Central memory CD8-positive, alpha-beta T cell (primary cell): ENCODE measurements at places on chromosomes 7 and 10.

GRCh38 chr10:80444646-80445319 is 9.3 kb upstream of the TSPAN14 start:
- no peaks in the 10 kb centered on the region for H3K27me3 ChIP-seq
- peaks cover 37% of the 10 kb centered on the region for H3K4me1 ChIP-seq
- H3K36me3 ChIP-seq: peaks cover 12% of the 10 kb centered on the region
- H3K4me3 ChIP-seq: peak overlapping the region; percentile 5
- DNase-seq: peak; percentile 45
- peak overlapping the region; percentile 66 for H3K27ac ChIP-seq

- no peaks in the 10 kb centered on the region for H3K36me3 ChIP-seq
- no peak for DNase-seq
- peaks cover 82% of the 10 kb centered on the region for H3K27me3 ChIP-seq
- H3K4me1 ChIP-seq: no peaks in the 10 kb centered on the region
- no peak overlapping the region for H3K27ac ChIP-seq
- no peak overlapping the region for H3K4me3 ChIP-seq
Observed at GRCh38 chr10:69960606-69960987, 92.0 kb upstream of the MACROH2A2 start.

- peaks cover 17% of the 10 kb centered on the region for H3K27me3 ChIP-seq
- no peaks in the 10 kb centered on the region for H3K36me3 ChIP-seq
- H3K27ac ChIP-seq: no peak overlapping the region
- no peak overlapping the region for H3K4me3 ChIP-seq
- H3K4me1 ChIP-seq: no peaks in the 10 kb centered on the region
Observed at GRCh38 chr10:28883741-28884423, 206.6 kb downstream of the BAMBI start.

- H3K4me3 ChIP-seq: no peak overlapping the region
- H3K27me3 ChIP-seq: no peaks in the 10 kb centered on the region
- no peaks in the 10 kb centered on the region for H3K36me3 ChIP-seq
- DNase-seq: no peak
- no peaks in the 10 kb centered on the region for H3K4me1 ChIP-seq
Observed at GRCh38 chr7:154566877-154567276, 436.0 kb downstream of the PAXIP1 start.

DNA sequence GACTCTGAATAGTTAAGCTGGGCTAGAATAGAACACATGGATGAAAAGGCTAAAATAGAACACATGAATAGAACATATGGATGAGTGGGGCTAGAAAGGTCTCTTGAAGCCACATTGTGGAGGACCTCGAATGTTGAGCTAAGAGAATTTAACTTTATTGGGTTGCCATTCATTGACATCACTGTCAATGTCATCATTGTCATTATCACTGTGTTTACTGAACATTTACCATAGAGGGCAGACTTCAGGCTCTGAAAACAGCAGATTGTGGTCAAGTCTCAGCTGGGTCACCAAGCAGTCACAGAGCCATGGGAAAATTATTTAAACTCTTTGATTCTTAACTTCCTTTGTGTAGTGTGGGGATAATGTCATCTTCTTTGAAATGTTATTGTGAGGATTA is 80.4 kb downstream of the WDFY4 start:
- no peak overlapping the region for H3K27ac ChIP-seq
- H3K36me3 ChIP-seq: no peaks in the 10 kb centered on the region
- no peaks in the 10 kb centered on the region for H3K4me1 ChIP-seq
- no peak for DNase-seq
- H3K27me3 ChIP-seq: peaks cover 22% of the 10 kb centered on the region

- H3K27me3 ChIP-seq: no peaks in the 10 kb centered on the region
- DNase-seq: no peak
- no peak overlapping the region for H3K4me3 ChIP-seq
Observed at GRCh38 chr10:79275431-79275851, 71.8 kb upstream of the PPIF start.

DNA sequence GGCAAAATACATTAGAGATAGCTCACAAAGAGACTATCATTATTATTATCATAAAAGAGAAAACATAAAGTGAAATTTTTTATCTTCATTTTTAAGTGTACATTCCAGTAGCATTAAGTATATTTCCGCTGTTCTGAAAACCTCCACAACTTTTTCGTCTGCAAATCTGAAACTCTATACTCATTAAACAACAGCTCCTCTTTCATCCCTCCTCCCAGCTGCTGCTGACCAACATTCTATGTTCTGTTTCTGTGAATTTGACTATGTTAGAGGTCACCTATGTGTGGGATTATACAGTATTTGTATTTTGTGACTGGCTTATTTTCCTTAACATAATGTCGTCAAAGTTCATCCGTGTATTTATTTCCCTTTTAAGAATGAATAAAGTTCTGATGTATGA is 429.3 kb upstream of the TPK1 start:
- no peaks in the 10 kb centered on the region for H3K4me1 ChIP-seq
- no peaks in the 10 kb centered on the region for H3K27me3 ChIP-seq
- no peak for DNase-seq
- no peak overlapping the region for H3K27ac ChIP-seq
- H3K4me3 ChIP-seq: no peak overlapping the region
- H3K36me3 ChIP-seq: peaks cover 2% of the 10 kb centered on the region

GRCh38 chr7:464454-465401 is 54.9 kb downstream of the PDGFA start:
- peaks cover 1% of the 10 kb centered on the region for H3K36me3 ChIP-seq
- no peaks in the 10 kb centered on the region for H3K4me1 ChIP-seq
- no peaks in the 10 kb centered on the region for H3K27me3 ChIP-seq
- DNase-seq: no peak
- no peak overlapping the region for H3K4me3 ChIP-seq
- H3K27ac ChIP-seq: no peak overlapping the region

GRCh38 chr7:47579458-47579857 is 2.5 kb downstream of the TNS3 start:
- no peak overlapping the region for H3K4me3 ChIP-seq
- peaks cover 2% of the 10 kb centered on the region for H3K36me3 ChIP-seq
- H3K27me3 ChIP-seq: peaks cover 28% of the 10 kb centered on the region
- no peak overlapping the region for H3K27ac ChIP-seq
- no peak for DNase-seq

- H3K27ac ChIP-seq: no peak overlapping the region
- peaks cover 14% of the 10 kb centered on the region for H3K4me1 ChIP-seq
- peaks cover 19% of the 10 kb centered on the region for H3K27me3 ChIP-seq
- H3K4me3 ChIP-seq: no peak overlapping the region
- no peak for DNase-seq
Observed at GRCh38 chr10:96509017-96509641, 4.6 kb downstream of the TLL2 start.

- H3K4me1 ChIP-seq: no peaks in the 10 kb centered on the region
- no peak overlapping the region for H3K4me3 ChIP-seq
- no peaks in the 10 kb centered on the region for H3K27me3 ChIP-seq
- DNase-seq: no peak
Observed at GRCh38 chr7:102866535-102867215, 46.1 kb upstream of the LRRC17 start.

- no peaks in the 10 kb centered on the region for H3K27me3 ChIP-seq
- no peak overlapping the region for H3K27ac ChIP-seq
- no peak for DNase-seq
- no peaks in the 10 kb centered on the region for H3K4me1 ChIP-seq
- H3K36me3 ChIP-seq: no peaks in the 10 kb centered on the region
Observed at GRCh38 chr7:1112625-1113547, 25.0 kb downstream of the GPER1 start.

GRCh38 chr10:88528806-88529570 is 54.1 kb downstream of the RNLS start:
- H3K27ac ChIP-seq: no peak overlapping the region
- no peak for DNase-seq
- H3K27me3 ChIP-seq: no peaks in the 10 kb centered on the region
- H3K4me3 ChIP-seq: no peak overlapping the region
- H3K36me3 ChIP-seq: peaks cover 2% of the 10 kb centered on the region

GRCh38 chr10:86260564-86260963 is 106.0 kb downstream of the GRID1 start:
- no peak overlapping the region for H3K27ac ChIP-seq
- H3K27me3 ChIP-seq: peaks cover 39% of the 10 kb centered on the region
- H3K4me3 ChIP-seq: no peak overlapping the region
- DNase-seq: no peak

GRCh38 chr7:104045183-104045582 is 55.7 kb upstream of the RELN start:
- DNase-seq: no peak
- H3K4me1 ChIP-seq: no peaks in the 10 kb centered on the region
- H3K4me3 ChIP-seq: no peak overlapping the region
- H3K36me3 ChIP-seq: no peaks in the 10 kb centered on the region
- no peak overlapping the region for H3K27ac ChIP-seq

DNA sequence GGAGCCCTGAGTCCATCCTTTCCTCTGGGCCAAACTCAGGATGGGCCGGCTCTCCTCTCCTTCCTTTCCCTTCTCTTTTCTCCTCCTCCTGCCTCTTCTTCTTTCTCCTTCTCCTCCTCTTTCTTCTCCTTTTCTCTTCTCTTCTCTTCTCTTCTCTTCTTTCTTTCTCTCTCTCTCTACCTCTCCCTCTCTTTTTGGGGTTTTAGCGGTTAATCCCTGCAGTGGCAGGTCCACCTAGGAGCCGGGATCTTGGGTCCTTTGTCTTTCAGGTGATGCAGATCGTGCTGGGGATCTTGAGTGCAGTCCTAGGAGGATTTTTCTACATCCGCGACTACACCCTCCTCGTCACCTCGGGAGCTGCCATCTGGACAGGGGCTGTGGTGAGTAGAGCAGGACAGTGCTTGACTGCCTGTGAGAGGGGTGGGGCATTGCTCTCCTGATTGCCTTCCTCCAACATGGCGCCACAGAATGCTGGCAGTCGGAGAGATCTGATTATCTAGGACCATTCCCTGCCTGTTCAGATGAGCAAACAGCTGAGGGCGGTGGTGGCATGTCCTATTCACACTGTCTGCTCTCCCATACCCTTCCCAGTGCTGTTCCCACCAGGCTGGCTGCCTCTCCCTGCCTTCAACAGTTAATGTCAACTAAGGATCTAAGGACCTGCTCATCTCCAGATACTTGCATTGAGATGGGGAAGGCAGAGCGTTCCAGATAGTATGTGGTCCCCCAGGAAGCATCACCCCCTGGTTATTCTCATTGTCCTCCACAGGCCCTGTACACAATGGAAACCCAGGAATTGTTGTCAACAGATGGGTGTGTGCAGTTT is 1.6 kb downstream of the TMEM176A start:
- H3K27me3 ChIP-seq: peaks cover 62% of the 10 kb centered on the region
- H3K4me1 ChIP-seq: peaks cover 6% of the 10 kb centered on the region
- H3K4me3 ChIP-seq: peak overlapping the region; percentile 58
- no peak overlapping the region for H3K27ac ChIP-seq
- peaks cover 3% of the 10 kb centered on the region for H3K36me3 ChIP-seq

GRCh38 chr10:125079091-125079600 is 81.2 kb downstream of the CTBP2 start:
- H3K27ac ChIP-seq: no peak overlapping the region
- H3K27me3 ChIP-seq: peaks cover 18% of the 10 kb centered on the region
- H3K4me1 ChIP-seq: no peaks in the 10 kb centered on the region
- no peak overlapping the region for H3K4me3 ChIP-seq
- H3K36me3 ChIP-seq: no peaks in the 10 kb centered on the region
- DNase-seq: no peak

- DNase-seq: no peak
- no peak overlapping the region for H3K4me3 ChIP-seq
- no peaks in the 10 kb centered on the region for H3K36me3 ChIP-seq
- H3K27me3 ChIP-seq: peaks cover 8% of the 10 kb centered on the region
- no peaks in the 10 kb centered on the region for H3K4me1 ChIP-seq
Observed at GRCh38 chr10:71031603-71032002, 143.2 kb upstream of the PCBD1 start.

DNA sequence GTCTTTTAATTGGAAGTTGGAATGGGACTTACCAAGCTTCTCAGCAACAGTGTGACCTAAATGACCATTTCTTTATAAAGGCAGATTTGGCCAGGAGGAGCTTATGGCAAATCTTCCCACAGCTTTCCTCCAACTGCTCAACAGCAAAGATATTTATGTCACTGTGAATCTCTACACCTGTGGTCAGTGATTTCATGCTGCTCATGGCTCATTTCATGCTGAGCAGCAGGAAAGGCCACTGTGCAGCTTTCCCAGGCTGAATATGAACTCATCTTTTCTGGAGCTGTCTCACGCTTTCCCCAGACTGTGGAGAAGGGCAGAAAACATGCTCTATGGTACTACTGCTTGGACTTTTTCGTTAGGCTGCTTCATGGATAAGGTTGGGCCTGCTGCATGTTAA is 29.8 kb downstream of the CALCR start:
- no peaks in the 10 kb centered on the region for H3K36me3 ChIP-seq
- H3K4me1 ChIP-seq: no peaks in the 10 kb centered on the region
- DNase-seq: no peak

DNA sequence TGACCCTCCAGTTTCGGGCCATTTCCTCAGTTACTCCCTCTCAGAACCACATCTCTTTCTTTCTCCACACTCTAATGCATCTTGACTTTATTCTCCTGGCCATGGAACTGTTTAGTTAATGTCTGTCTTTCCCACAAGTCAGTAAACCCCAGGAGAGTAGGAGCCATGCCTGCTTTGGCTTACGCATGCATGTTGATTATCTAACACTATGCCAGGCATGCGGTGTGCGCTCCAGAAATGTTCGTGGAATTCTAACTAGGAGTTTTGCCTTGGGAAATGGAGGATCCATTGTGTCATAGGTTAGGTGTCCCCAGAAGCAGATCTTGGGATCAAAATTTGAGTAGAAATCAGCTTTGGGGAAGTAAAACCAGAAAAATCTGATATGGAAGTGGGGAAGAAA is 308.9 kb downstream of the GRID1 start:
- no peaks in the 10 kb centered on the region for H3K36me3 ChIP-seq
- no peaks in the 10 kb centered on the region for H3K4me1 ChIP-seq
- no peak overlapping the region for H3K27ac ChIP-seq
- no peak overlapping the region for H3K4me3 ChIP-seq
